ENCODE measurements at places on chromosomes 3 and 15.

DNA sequence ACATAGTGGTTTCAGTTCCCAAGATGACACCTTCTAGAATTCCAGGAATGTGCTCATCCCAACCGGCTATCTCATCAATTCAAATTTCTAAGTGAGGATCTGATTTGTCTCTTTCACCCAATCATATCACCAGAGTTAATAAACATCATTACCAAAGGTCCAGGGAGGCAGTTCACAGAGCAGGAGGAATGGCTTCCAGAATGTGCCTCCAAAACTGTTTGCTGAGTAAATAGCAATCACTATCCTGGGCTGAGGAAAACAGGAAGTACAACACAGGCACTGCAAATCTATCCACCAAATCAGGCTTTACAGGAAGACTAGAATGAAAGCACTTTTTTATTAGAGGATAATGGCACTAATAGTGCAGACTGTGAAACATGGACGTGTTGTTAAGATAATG, 61.5 kb downstream of the OSBPL10 start:
- no peak for DNase-seq

DNA sequence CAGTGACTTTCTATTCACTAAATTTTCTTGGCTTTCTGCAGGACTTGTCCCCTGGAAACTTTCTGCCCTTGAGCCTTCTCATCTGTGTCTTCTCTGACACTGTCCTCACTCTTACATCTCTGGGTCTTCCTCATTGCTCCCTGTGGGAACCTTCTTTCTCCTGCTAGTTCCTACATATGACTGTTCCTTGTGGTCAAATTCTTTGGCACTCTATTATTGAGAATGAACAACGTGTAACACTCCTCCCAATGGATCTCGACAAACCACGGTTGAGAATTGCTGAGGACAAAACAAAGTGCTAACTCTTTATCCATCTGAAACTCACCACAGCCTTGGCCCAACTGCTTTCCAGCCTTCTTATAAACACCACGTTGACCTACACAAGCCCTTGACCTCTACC, 3.5 kb upstream of the FAM81A start:
- DNase-seq, result no peak

DNA sequence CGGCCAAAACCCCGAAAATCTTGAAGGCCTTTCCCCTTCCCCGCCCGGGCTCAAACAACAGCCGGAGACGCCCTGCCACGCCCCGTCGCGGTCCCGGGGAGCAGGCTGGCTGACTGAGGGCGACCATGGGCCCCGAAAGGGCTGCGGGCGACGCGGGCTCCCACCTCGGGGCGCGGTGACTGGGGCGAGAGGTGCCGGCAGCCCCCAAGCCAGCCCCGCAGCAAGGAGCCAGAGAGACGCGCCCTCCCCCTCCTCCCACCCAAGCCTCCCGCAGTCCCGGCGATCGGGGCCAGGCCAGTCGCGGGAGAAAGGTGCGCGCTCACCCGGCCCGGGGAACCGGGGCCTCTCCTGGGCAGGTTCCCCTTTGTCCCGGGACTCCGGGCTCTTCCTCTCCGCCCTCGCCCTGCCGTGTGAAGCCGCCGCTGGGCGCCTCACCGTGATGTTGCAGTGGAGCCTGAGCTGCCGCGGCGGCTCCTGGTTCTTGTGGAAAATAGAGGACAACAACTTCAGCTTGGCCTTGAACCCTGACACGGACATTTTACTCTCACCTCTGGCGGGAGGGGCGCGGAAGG, 30.6 kb upstream of the ZSCAN2 start:
- DNase-seq, result no peak

DNA sequence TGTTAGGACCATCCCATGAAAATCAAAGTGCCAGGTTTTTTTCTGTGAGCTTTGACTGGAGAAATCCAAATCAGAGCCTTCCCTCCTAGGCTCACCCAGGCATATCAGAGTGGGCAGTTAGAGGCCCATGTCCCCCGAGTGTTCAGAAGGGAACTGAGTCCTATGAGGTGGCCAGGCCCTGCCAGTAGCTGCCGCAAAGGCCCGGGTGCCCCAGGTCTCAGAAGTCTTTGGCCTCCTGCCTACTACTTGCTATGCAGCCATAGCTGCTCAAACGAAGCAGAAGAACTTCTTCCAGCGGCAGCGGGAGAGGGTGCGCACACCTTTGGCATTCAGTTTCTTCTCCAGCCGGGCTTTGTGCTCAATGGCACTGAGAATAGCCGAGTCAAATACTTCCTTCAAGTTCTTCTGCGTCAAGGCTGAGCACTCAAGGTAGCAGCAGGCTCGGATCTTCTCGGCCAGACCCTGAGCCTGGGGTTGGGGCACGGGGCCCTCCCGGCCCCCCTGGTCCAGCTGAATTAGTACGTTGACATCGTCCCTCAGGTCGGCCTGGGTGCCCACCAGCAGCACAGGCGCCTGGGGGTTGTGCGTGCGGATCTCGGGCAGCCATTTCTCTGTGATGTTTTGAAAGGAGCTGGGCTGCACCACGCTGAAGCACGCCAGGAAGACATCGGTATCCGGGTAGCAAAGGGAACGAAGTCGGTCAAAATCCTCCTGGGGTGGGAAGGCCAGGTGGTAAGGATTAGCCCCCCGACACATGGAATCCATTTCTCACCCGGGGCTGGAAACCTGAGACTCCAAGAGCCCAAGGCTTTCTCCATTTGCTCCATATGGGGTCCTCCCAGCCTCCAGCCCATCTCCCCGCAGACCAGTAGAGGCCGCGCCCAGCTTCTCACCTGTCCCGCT, 992 bp downstream of the RHOV start:
- no peak for DNase-seq

- DNase-seq, result peak; percentile 48
Observed at GRCh38 chr15:59104602-59104911, 389 bp upstream of the CCNB2 start.

DNA sequence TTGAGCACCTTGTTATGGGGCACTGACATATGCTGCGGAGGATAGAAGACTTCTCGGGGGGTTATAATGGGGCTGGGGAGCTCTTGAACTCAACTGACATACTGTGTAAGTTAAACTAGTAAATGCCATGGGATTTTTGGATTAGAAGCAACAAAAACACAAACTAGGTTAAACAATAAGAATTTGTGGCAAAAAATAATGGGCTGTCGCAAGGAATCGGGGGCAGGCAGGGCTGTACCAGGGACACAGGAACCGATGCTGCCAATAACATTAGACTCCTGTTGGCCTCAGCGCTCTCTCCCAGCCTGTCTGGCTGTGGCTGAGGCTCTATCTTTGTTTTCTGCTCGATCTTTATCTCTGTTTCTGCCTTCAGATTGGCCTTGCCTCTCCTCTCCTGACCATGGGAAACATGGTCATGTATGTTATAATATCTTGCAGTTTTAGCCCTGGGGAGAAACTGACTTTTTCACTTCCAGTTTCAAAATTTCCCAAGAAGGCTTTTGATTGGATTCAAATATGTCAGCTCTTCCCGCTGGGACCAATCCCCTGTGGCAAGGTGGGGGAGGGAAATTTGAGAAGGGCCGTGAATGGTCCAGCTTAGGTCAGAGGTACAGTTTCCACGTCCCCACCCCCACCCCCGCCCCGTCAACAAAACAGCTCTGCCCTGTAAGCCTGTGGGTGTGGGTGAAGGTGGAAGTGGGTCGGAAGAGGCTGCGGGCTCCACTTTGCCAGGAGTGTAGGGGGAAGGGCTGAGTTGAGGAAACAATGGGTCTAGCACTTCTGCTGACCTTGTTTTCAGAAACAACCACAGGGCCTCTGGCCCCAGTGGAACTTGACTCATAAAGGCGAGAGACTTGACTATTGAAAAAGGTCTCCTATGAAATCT, 161.1 kb upstream of the TBL1XR1 start:
- peak; percentile 76 for DNase-seq

DNA sequence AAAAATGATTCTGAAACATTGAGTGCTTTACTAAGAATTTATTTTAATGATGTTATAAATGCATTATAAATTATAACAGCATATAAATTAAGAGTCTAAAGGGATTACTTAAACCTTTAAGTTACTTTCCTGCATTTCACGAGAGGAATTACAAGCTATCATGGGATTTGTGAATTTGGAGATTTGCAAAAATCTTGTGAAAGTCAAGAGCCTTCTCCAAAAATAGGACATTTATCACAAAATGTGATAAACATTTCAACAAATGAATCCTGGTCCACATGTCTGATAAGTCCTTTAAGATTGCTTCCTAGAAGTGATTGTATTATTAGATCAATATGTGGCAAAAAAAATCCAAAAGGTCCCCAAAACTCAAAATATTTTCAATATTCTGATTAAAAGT, 154.5 kb downstream of the ATP8B4 start:
- DNase-seq, result no peak

DNA sequence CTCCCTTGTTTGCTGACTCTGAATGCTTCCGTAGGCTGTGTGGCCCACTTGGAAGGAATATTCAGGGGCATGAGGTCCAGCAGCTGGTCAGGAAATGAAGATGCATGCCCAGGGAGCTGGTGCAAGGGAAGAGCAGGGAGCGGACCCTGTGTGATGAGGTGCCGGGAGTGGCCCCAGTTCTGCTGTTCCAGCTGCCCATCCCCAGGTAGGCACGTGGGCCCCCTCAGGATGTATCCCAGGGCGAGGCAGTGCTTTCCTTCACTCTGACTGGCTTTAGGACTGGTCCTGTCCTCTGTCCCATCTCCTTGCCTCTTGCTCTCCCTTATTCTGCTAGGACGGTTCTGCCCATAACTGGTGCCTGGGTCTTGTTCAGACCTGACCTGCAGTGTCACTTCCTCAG, 1.1 kb upstream of the FAM3D start:
- DNase-seq, result no peak

DNA sequence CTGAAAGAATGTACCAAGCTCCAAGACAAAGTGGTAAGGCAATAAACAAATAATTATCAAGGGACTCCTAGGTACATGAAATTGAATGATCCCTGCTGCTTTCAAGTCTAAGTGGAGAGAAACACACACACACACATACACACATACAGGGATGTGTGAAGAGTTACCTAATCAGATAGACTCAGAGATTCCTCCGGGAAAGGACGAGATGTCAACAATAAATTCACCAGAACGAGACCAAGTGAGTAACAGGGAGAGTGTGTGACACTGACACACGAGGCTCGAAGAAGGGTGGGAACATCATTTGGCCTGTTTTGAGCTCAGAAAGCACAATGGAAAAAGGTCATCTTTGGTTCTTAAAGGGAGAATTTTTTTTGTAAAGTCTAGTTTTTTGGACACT, 13.4 kb downstream of the LRIG1 start:
- DNase-seq, result no peak

- no peak for DNase-seq
Observed at GRCh38 chr3:36678216-36679013, 85.9 kb downstream of the DCLK3 start.

GRCh38 chr3:127630811-127631714, 2.1 kb downstream of the PODXL2 start:
- DNase-seq, result peak; percentile 9

DNA sequence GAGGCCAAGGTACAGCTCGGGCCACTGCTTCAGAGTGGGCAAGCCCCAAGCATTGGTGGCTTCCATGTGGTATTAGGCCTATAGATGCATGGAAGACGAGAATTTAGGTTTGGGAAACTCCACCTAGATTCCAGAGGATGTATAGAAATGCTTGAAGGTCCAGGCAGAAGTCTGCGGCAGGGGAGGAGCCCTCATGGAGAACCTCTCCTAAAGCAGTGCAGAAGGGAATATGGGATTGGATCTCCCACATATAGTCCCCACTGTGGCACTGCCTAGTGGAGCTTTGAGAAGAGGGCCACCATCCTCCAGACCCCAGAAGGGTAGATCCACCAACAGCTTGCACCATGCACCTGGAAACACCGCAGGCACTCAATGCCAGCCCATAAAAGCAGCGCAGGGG, 48.1 kb upstream of the XXYLT1 start:
- DNase-seq, result no peak

GRCh38 chr3:112463250-112463649, 36.0 kb downstream of the BTLA start:
- DNase-seq, result no peak

- no peak for DNase-seq
Observed at GRCh38 chr3:17833786-17834559, 91.5 kb upstream of the TBC1D5 start.

DNA sequence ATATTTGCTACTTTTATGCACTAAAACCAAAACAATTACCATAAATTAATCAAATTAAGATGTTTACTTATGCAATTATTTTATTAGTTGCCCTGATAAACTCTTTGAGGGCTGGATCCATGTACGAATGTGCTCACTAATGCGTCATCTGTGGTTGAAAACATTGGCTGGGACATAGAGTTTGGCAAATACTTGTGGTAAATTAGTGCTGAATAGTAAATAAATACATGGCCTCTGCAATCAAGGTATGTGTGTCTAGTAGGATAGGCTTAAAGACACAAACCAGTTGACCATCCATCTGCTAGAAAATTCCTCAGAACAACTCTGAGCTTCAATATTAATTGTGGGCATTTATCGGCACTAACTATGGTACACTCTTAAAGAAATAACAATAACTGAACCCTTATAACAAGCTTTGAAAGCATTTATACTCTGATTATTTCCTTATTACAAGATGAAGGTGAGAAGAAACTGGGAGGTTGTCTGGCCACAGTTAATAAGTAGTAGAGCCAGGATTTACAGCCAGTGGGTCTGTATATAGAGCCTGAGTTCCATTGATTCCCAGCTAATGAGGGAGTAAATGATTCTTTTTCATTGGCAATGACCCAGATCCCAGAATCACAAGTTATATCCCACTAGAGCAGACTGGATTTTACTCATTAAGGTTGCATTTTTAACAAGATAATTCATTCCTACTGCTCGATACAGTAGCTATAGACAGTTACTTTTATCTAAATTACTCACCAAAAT, 169.5 kb upstream of the CNTN6 start:
- DNase-seq, result no peak

DNA sequence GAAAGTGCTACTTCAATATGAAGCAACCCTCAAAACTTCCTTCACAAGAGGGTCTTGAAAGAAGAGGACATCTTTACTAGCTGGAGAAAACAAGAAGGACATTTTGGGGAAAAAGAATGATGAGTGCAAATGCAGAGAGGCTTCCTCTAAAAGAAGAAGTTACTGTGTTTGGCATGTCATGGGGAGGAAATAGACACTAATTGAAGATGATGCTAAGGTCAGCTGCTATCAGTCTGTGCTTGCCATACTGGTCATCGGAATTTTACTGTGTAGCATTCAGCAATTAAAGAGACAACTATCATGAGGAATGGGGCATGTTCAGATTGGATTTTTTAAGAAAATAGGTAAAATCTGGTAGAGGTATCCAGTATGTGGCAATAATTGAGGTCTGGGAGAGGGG, 60.0 kb downstream of the THRB start:
- no peak for DNase-seq

DNA sequence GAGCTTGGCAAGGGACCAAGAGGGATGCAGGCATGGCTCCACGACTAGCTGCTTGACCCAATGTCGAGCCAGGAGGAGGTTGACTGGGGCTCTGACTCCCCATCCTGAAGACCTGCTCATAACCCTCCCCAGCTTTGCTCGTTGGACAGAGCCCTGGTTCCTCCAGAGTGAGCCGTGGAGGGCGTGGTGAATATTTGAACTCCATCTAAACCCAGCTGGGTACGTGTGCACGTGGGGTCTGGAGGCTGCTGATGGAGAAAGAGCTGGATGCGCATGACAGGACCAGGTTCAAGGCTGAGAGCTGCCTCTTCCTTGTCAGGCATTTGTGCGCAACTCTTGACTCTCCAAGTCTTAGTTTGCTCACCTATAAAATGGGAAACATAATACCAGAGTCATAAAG, 282.8 kb downstream of the TLE3 start:
- DNase-seq, result no peak

Data from NCI-H510A treated with DMSO at 0.1 percent for 48 hours (cell line).